ENCODE measurements at places on chromosomes 1 and 21. TPM values are rescaled to one million over a fixed set of nuclear protein-coding genes. Genes with fewer than 3 reads are reported as not detected.
A peak's percentile ranks its signal among the peaks of the same experiment; 100 is the strongest.

Gene CFAP45
- not detected for total RNA-seq

- no peaks in the 10 kb centered on the region for H3K4me1 ChIP-seq
- peak; percentile 70 for ATAC-seq
- no peak overlapping the region for H3K4me3 ChIP-seq
These were observed 10.2 kb downstream of the ECE1 start for GRCh38 chr1:21280011-21280471.

GRCh38 chr1:54490361-54491248 lies 57.4 kb upstream of the ACOT11 start:
- H3K27me3 ChIP-seq = no peaks in the 10 kb centered on the region
- H3K4me1 ChIP-seq = no peaks in the 10 kb centered on the region
- H3K4me3 ChIP-seq = no peak overlapping the region
- peak overlapping the region; percentile 87 for H3K27ac ChIP-seq

DNA sequence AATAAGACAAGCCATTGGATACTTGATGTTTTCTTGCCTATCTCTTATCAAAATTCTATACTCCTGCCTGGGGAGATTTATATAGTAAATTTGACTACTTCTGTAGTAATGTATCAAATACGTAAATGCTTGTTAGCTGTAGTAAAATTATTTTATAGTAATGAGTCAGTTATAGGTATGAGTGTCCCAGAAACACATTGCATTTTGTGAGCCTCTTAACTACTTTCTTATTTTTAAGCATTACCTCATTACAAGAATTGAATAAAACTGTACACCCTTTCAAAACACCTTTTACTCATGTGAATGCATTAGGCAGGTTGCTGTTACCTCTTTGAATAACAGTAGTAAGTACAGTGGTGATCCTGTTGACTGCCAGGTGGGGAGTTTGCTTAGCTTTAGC lies 28.4 kb downstream of the PRRC2C start:
- no peak overlapping the region for H3K4me3 ChIP-seq
- H3K27ac ChIP-seq = no peak overlapping the region
- no peaks in the 10 kb centered on the region for H3K36me3 ChIP-seq

- H3K27ac ChIP-seq = no peak overlapping the region
- no peaks in the 10 kb centered on the region for H3K4me1 ChIP-seq
- H3K36me3 ChIP-seq = no peaks in the 10 kb centered on the region
- no peak overlapping the region for H3K4me3 ChIP-seq
- no peak for ATAC-seq
These were observed 1.3 kb upstream of the UBE4B start for GRCh38 chr1:10031461-10031860.

GRCh38 chr1:31587720-31588423 lies 11.6 kb downstream of the TINAGL1 start:
- H3K27me3 ChIP-seq = no peaks in the 10 kb centered on the region
- H3K4me1 ChIP-seq = no peaks in the 10 kb centered on the region
- H3K4me3 ChIP-seq = no peak overlapping the region
- no peaks in the 10 kb centered on the region for H3K36me3 ChIP-seq
- peak; percentile 47 for ATAC-seq
- peak overlapping the region; percentile 92 for H3K27ac ChIP-seq

GRCh38 chr1:90534116-90534515 lies 183.0 kb downstream of the BARHL2 start:
- no peaks in the 10 kb centered on the region for H3K36me3 ChIP-seq
- no peaks in the 10 kb centered on the region for H3K27me3 ChIP-seq

DNA sequence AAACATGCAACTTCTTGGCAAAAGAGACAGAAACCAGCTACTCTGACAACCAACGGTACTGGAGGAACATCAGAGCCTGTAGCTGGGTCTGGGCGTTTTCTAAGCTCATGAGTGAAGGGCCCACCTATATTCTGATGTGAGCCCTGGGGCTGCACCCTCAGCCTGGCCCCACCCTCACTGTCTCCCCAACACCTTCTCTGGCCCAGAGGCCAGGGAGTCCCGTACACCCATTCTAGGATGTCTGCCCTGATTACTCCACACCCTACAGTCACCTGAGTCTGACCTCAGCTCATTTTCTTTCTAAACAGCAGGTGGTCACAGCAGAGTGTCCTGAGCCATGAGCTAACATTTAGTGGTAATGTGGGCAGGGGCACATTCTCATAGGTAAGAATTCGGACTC lies 439.2 kb downstream of the MATN1 start:
- ATAC-seq = no peak
- no peaks in the 10 kb centered on the region for H3K4me1 ChIP-seq
- H3K4me3 ChIP-seq = no peak overlapping the region
- H3K27ac ChIP-seq = no peak overlapping the region
- H3K36me3 ChIP-seq = no peaks in the 10 kb centered on the region
